Amygdala (tissue), 56 donors: ENCODE measurements at places on chromosomes 6 and 20.

- DNase-seq = no peak
Observed at GRCh38 chr20:12824328-12825225, 184.2 kb upstream of the SPTLC3 start.

- DNase-seq = no peak
Observed at GRCh38 chr6:109714166-109714565, 23.1 kb downstream of the FIG4 start.

DNA sequence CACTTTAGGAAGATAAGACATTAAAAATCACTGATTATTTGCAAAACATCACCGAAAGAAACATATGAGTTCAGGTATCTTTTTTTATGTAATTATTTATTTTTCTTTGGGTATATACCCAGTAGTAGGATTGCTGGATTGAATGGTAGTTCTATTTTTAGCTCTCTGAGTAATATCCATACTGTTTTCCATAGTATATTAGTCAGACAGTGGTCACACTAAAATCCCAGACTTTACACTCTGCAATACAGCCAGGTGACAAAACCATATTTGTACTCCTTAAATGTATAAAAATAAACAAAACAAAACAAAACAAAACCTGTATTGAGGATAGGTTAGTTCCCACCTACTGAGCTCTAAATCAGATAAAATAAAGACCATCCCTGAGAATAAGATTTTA is 1024.3 kb upstream of the EYS start:
- no peak for DNase-seq

DNA sequence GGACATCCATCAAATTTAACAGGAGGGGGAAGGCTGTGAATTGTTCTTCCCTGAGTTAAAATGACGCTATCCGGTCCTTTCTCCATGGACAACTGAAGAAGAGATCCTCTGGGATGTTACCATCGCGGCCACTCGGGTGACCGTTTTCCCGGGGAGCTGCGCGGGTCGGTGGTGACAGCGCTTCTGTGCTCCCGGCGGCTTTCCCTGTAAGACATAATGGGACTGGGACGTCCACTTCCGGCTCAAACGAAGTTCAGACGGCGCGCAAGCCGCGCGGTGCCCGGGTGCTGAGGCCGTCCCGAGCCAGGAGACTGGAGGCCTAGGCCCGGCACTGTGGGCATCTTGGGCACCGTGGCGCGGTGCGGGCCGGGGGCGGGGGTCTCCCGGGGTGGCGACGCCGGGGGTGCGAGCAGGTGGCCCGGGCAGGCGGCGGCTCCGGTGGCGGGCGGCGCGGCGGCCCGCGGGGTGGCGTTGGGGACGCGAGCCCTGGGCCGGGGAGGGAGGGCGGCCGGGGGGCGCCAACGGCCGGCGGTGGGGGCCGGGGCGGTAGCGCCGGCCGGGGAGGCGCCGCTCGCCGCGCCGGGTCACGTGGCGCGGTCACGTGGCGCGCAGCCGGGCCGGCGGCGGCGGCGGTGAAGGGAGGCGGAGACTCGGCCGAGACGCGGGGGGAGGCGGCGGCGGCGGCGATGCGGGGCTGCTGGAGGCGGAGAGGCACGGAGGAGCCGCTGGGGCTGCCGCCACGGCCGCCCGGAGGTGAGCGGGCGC is 63.6 kb downstream of the GTF2H5 start:
- peak; percentile 50 for DNase-seq

GRCh38 chr20:309306-309840 is 12.0 kb downstream of the ZCCHC3 start:
- DNase-seq = no peak
